ENCODE measurements at places on chromosomes 1 and 21.

DNA sequence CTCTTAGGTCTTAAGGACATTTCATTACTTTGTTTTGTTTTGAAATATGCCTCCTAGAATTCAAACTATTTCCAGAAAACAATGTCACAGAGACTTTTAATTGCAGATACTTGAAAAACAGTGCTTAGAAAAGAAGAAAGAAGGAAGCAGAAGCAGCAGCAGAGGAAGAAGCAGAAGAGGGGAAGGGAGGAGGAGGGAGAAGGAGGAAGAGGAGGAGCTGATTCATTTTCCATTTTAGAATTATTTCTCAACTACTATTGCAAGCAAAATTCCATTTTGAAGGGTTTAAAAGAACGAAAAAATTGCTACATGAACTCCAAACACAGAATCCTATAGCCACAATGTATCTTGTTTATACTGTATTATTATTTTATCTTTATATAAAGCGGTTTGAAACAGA is 13.9 kb downstream of the RC3H1 start:
- no peak for DNase-seq

- no peak for DNase-seq
Observed at GRCh38 chr1:3940081-3940753, 40.1 kb upstream of the C1orf174 start.

GRCh38 chr21:35234725-35235124 is 185.6 kb upstream of the RUNX1 start:
- DNase-seq = no peak

- no peak for DNase-seq
Observed at GRCh38 chr1:32338637-32339145, 2.7 kb upstream of the MARCKSL1 start.

GRCh38 chr1:45512641-45513054 is 9.0 kb downstream of the PRDX1 start:
- DNase-seq = peak; percentile 75

DNA sequence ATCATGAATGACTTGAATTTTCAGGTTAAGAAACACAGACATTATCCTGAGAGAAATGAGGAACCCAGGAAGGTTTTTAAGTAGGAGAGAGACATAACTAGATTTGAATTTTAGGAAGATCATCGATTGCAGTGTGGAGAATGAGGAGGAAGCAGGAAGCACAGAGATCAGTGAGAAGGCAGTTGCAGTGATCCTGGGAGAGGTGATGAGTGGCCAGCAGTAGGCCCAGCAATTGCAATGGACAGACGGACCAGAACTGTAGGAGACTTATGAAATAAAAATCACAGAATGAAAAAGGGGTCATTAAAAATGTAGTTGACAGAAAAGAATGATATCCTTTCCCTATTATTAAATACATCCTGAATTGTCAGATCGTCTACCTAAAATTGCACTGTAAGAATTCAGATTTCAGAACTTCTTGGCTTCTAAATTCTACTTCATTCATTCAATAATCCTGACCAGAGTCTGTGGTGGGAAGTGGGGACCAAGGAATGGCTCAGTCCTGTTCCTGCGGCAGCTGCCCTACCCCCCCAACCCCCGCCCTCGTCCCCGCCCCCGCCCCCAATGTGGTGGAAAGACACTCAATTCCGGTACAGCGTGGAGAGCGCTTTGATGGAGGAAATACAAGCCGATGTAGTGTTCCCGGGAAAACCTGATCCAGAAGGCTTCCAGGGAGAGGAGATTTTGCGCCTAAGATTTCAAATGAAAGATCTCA is 35.1 kb downstream of the SLC2A1 start:
- no peak for DNase-seq

DNA sequence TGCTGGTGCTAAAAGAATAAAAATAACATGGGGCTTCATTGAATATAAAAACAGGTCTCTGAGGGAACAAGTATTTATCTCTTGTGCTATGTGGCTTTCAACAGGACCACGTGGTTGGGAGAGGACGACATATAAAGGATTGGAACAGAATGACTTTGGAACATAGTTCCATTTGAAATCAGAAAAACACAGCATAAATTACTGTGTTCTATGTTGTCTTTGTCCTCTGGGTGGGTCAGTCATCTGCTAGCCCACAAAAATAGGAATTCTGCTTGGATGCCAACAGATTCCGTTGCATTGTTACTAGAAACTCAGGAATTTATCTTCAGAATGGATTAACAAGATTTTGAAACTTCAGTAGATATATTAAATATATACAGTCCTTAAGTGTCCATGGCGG is 5.9 kb downstream of the CEP85 start:
- DNase-seq = peak; percentile 61

- no peak for DNase-seq
Observed at GRCh38 chr1:79587229-79587628, 580.7 kb upstream of the ADGRL4 start.

DNA sequence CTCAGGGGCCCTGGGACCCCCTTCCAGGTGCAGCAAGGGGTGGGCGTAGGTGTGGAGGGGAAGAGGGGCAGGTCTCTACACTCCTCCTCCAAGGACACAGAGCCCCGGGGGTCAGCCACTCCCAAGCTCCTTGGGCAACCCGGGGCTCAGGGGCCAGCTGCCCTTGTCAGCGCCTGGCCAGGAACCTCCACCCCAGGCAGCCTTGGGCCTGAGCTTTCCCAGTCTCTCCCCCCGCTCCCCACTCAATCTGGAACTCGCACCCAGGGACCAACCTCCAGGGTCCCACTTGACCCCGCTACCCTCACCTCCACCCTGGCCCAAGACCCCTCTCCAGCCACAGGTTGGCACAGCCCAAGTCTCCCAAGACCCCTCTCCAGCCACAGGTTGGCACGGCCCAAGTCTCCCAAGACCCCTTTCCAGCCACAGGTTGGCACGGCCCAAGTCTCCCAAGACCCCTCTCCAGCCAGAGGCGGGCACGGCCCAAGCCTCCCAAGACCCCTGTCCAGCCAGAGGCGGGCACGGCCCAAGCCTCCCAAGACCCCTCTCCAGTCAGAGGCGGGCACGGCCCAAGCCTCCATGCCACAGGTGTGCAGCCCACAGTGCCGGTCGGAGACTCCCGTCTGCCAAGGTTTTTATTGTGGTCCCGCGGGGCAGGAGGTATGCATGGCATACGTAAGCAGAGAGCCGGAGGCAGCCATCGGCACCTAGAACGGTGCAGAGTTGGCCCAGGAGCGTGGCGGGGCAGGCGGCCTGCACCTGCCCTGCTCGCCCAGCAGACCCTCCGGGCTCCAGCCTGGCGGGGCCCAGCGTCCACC is 3.0 kb downstream of the TNFRSF4 start:
- no peak for DNase-seq

DNA sequence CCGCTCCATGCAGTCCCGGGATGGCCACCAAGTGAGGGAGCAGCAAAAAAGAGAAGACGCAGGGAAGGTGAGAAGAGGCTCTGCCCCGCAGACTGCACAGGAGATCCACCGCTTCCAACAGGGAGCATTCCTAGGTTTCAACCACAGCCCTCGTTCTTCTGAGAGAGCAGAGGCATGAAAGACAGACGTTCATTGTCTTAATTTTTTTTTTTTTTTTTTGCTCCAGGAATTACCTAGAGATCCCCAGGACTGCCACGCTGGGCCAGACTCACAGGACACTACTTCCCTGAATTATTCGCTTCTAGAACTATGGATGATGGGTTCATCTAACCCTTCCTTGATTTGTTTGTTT is 33.2 kb upstream of the VASH2 start:
- DNase-seq = no peak

DNA sequence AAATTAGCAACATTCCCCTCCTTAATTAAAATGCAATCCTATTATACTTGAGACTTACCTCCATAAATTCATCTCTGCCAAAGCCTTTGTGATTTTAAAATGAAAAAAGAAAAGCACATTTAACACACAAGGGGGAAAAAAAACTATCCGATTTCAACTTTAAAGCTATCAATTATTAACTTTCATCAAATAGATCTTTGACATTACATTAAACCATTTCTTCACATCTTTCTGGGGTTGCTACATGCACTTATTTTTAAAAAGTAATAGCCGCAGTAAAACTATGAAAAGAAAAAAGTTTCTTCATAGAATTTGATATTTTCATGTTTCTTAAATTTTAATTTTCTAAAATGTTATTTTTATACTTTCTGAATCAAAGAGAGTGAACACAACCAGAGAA is 71.0 kb downstream of the EVI5 start:
- no peak for DNase-seq

DNA sequence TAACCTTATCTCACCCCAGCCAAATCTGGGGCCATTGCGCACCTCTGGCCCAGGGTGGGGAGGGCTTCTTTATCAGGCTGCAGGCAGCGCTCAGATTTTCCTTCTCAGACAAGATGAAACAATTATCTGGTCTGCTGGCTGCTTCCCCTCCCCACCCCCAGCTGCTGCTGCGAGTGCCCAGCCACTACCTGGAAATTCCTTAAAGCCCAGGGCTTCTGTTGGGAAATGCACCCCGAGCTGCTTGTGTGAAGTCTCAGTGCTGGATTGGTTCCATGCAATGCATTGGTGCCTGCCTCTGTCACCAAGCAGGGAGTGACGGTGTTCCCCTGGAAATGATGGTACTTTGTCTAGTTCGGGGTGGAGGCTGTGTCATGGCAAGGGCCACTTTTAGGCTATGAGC is 18.5 kb upstream of the ACTL8 start:
- no peak for DNase-seq

GRCh38 chr21:33991133-33991532 is 75.5 kb upstream of the ATP5PO start:
- no peak for DNase-seq

GRCh38 chr1:234902774-234903547 is 225.7 kb downstream of the TOMM20 start:
- DNase-seq = no peak

DNA sequence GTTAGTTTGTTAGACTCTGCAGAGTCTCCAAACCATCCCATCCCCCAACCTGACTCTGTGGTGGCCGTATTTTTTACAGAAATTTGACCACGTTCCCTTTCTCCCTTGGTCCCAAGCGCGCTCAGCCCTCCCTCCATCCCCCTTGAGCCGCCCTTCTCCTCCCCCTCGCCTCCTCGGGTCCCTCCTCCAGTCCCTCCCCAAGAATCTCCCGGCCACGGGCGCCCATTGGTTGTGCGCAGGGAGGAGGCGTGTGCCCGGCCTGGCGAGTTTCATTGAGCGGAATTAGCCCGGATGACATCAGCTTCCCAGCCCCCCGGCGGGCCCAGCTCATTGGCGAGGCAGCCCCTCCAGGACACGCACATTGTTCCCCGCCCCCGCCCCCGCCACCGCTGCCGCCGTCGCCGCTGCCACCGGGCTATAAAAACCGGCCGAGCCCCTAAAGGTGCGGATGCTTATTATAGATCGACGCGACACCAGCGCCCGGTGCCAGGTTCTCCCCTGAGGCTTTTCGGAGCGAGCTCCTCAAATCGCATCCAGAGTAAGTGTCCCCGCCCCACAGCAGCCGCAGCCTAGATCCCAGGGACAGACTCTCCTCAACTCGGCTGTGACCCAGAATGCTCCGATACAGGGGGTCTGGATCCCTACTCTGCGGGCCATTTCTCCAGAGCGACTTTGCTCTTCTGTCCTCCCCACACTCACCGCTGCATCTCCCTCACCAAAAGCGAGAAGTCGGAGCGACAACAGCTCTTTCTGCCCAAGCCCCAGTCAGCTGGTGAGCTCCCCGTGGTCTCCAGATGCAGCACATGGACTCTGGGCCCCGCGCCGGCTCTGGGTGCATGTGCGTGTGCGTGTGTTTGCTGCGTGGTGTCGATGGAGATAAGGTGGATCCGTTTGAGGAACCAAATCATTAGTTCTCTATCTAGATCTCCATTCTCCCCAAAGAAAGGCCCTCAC is at the start of gene OLIG2:
TSS of gene OLIG2 (plus strand) at position 447 of the 954 bp plus-strand sequence. CDS start 928 bp downstream, outside the sequence.
- peak; percentile 18 for DNase-seq

DNA sequence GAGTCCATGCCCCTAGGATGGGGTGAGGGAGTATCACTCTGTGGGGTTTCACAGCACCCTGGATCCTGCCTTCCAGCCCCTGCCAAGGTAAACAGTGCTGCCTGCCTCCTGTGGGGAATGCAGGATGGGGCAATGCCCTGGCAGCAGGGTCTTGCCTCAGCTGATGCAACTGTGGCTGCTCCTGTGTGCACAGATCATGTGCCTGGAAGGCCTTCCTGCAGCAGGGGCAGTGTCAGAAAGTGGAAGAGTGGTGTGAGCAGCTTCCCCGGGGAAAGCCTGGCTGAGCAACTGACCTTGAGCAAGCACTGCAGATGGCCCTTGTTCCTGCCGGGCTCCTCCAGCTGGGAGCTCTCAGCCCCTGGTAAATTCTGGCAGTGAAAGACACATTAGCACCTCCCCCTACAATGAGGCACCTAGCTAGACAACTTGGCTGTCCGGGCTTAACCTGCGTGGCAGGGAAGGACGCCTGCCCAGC is 9.9 kb downstream of the TOR3A start:
- DNase-seq = peak; percentile 70

DNA sequence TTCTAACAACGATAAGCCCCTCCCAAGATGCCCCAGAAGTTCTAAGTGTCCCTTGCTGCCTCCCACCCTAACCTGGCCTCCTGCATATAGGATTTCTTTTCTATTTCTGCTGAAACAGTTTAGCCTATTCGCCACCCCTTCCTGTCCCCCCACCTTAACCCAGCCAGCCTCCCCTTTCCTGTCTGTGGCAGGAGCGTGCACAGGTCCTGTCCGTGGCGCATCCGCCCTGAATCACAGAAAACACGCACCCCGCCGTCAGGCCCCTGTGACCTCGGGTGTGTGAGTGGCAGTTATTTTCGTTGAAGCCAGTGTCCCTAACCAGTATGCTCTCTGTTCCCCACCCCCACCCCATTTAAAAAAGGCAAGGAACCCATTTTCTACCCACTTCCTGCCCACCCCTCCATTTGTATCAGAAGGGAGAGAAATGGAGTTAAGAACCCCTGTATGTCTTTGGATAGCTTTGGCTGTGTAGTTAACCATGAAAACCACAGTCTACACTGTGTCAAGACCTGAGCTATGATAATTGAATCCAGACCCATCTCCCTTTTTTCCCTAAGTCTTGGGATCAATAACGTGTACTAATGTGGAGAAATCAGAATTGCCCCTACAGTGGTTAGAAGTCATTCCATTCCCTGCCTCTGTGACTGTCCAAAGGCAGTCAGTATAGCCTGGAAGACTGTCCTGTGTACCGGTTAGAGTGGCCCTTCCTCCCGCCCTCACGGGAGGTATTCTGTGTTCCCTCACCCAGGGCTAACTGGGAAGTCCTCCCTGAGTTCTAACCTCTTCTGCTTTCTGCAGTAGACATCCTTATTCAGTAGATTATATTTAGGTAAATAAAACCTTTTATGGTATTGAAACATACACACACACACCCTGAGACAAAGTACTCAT is 1.8 kb downstream of the PLEKHO1 start:
- DNase-seq = peak; percentile 45

DNA sequence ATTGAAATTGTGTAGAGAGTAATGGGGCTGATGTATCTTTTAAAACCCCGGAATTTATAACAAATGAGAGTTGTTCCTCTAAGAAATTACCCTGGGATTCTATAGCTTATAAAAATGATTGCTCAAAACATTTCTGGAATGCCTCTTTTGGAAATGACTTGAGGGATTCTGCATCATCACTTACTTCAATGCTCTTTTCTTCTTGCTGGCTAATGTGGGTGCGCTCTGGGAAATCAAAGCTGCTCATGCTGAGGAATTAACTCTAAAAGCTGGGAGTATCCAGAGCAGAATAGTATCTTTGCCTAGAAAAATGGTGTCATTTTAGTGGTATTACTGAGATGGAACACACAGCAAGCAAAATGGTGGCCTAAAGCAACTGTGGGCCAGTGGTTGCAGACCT is 23.0 kb upstream of the TBX15 start:
- peak; percentile 11 for DNase-seq

GRCh38 chr1:111227434-111227833 is at the start of gene CHI3L2:
CHI3L2 (plus strand) TSS chr1:111227713; CDS start chr1:111227730, 17 bp downstream.
- peak; percentile 29 for DNase-seq

GRCh38 chr1:115867216-115867615 is 26.3 kb upstream of the NHLH2 start:
- DNase-seq = no peak
